ENCODE measurements at places on chromosomes 3 and 15.

DNA sequence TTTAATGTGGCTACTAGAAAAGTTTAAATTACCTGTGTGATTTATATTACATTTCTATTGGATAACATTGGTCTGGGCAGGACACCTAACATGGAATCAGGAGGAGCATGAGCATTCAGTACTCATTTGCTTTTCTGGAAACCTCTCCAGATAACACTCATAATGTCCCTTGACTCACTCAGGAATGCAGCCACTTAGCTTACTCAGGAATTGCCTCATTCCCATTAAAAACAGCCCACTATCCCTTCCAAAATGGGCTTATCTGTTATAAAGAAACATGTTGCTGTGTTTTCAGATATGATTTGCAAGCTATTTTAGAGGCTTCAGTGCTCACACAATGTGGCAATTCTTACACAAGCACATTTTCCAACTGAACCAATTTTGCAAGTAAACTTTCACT, 17.1 kb downstream of the GBE1 start:
- peaks cover 19% of the 10 kb centered on the region for H3K4me1 ChIP-seq
- no peak overlapping the region for H3K4me3 ChIP-seq
- no peak for DNase-seq
- no peaks in the 10 kb centered on the region for H3K27me3 ChIP-seq

GRCh38 chr3:136694321-136694720, 57.9 kb downstream of the STAG1 start:
- H3K27ac ChIP-seq, result no peak overlapping the region
- no peak for DNase-seq
- no peaks in the 10 kb centered on the region for H3K4me1 ChIP-seq
- no peaks in the 10 kb centered on the region for H3K36me3 ChIP-seq

DNA sequence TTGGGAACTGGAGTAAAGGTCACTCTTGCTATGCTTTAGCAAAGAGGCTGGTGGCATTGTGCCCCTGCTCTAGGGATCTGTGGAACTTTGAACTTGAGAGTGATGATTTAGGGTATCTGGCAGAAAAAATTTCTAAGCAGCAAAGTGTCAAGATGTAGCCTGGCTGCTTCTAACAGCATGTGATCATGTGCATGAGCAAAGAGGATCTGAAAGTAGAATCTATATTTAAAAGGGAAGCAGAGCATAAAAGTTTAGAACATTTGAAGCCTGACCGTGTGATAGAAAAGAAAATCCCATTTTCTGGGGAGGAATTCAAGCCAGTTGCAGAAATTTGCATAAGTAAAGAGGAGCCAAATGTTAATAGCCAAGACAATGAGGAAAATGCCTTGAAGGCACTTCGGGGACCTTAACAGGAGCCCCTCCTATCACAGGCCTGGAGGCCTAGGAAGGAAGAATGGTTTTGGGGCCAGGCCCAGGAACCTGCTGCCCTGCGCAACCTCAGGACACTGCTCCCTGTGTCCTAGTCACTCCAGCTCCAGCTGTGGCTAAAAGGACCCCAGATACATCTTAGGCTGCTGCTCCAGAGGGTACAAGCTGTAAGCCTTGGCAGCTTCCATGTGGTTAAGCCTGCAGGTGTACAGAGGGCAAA, 212.2 kb upstream of the LINGO1 start:
- H3K36me3 ChIP-seq, result no peaks in the 10 kb centered on the region
- no peak for DNase-seq
- peaks cover 96% of the 10 kb centered on the region for H3K27me3 ChIP-seq
- H3K4me3 ChIP-seq, result no peak overlapping the region
- no peaks in the 10 kb centered on the region for H3K4me1 ChIP-seq

- no peak overlapping the region for H3K27ac ChIP-seq
- H3K4me1 ChIP-seq, result peaks cover 30% of the 10 kb centered on the region
- H3K27me3 ChIP-seq, result no peaks in the 10 kb centered on the region
These were observed 11.2 kb downstream of the MYD88 start for GRCh38 chr3:38149708-38150107.

DNA sequence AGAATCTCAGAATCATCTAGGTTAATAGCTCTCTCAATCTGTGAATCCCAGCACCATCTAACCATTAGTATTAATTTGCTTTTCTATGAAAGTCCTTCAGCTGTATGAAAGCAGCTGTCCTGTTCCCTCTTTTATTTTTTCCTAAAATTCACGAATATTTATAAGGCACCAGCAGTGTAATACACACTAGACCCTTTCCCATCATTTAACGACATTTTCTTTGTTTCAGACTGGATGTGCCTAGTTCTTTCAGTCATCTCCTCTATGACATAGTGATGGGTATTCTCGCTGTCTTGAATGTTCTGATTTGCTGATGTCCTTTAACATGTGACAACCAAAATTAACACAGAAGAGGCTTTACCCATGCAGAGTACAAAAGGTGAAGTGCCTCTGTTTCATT, 48.9 kb upstream of the ATP10A start:
- no peaks in the 10 kb centered on the region for H3K4me1 ChIP-seq
- DNase-seq, result no peak
- no peak overlapping the region for H3K27ac ChIP-seq
- H3K27me3 ChIP-seq, result no peaks in the 10 kb centered on the region

DNA sequence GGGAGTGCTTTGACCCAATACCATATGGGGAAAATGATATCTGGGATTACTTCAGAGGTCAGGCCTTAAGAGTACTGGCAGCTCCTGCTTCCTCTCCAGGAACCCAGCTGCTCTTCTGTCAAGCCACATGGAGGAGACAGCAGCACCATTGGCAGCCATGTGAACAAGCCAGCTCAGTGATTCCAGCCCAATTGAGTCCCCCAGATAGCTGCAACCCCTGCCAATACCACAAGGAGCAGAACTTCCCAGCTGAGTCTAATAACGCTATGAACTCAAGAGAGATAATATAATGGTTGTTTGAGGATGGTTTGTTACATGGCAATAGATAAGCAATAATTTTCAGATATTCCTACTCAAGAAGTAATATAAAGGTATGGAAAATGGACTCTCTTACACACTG, 126.8 kb upstream of the CPNE4 start:
- no peak for DNase-seq
- no peak overlapping the region for H3K27ac ChIP-seq
- no peaks in the 10 kb centered on the region for H3K36me3 ChIP-seq
- no peak overlapping the region for H3K4me3 ChIP-seq
- H3K27me3 ChIP-seq, result no peaks in the 10 kb centered on the region

- peaks cover 27% of the 10 kb centered on the region for H3K27me3 ChIP-seq
- H3K36me3 ChIP-seq, result no peaks in the 10 kb centered on the region
- no peak overlapping the region for H3K27ac ChIP-seq
- no peak for DNase-seq
These were observed 144.4 kb downstream of the UACA start for GRCh38 chr15:70618929-70619328.

DNA sequence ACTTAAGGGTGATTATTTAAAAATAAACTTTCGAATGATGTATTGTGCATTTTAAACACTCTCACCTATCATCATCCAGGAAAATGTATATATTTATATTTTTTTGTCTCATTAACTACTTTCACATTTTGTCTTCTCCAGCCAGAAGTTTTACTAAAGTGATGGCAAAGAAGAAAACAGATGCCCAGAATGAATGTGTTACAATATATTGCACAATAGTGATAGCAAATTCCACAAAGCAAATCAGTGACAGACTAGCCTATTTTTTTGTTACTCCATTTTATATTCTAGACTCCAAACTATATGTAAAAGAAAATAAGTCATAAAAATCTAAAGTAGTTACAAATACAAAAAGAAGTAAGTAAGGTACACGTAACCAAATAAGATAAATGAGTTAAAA, 414.7 kb downstream of the EPHA3 start:
- no peaks in the 10 kb centered on the region for H3K27me3 ChIP-seq
- H3K27ac ChIP-seq, result no peak overlapping the region
- DNase-seq, result no peak

DNA sequence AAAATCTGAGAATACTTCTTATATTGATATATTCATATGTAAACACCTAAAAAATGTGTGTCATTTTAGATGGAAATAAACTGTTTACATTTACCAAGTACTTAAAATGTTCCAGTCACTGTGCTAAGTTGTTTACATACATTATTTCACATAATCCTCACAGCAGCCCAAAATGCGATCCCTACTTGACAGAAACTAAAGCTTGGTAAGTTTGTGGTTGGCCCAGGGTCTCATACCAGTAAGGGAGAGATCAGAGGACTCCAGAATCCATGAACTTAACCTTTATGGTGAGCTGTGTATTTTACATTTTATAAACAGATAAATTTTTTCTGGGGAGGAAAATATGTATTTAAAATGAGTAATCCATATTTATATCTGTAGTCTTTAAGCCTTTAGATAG, 51.2 kb downstream of the SLC25A26 start:
- no peak for DNase-seq
- no peak overlapping the region for H3K4me3 ChIP-seq
- no peaks in the 10 kb centered on the region for H3K4me1 ChIP-seq
- H3K36me3 ChIP-seq, result no peaks in the 10 kb centered on the region
- H3K27me3 ChIP-seq, result no peaks in the 10 kb centered on the region

All from Calu3 (cell line).